EH (cell line): ENCODE measurements at places on chromosomes 12 and 14.

GRCh38 chr12:104816845-104817503, 141.1 kb downstream of the SLC41A2 start:
- no peak for DNase-seq

DNA sequence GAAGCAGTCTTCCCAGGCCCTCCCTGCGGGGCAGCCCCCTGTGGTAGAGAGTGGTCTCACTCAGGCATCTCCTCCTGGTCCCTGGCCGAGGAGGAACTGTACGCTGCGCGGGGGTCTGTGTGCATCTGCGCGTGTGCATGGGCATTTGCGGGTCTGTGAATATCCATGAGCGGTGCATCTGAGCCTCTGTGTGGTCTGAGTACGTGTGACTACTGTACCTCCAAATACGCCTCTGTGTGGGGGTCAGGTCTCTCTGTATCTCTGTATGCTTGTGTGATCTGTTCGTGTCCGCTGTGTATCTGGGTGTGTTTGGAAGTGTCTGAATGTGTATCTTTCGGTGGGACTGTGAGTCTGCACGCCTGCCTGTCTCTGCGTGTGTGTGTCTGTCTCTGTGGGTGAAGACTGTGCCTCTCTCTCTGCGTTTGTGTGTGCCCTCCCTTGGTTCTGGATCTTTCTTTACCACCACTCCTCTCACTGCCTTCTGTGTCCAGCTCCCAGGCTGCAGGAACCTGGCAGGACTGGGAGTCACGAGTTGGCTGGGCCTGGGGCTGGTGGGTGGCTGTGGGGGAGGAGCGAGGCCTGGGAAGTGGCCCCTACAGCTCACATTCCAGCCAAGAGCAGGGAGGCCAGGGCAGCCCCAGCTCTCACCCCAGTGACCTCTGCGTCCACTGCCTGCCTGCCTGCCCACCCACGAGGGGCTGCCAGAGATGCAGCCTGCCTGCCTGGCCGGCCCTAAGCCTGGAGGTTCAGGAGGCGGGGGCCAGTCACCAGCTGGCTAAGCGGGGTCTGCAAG, 1.1 kb upstream of the PGF start:
- DNase-seq, result no peak

- DNase-seq, result no peak
These were observed 21.6 kb downstream of the TRPV4 start for GRCh38 chr12:109811624-109811995.

DNA sequence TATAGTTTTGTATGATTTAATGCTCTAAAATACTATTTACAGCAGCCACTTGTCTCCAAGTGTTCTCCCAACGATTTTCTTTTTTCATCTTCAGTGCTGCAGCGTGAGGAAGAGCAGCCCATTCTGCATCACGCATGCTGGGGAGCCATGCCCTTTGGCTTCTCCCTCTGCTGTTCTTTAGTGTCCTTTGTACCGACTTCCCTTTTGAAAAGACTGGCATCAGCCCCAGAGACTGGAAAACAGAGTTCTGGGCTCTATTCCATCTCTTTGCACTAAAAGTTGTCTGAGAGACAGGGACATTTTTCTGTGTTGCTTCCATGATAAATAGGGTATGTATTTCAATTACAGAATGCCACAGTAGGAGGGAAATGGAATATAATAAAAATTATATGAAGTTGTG, 105.1 kb downstream of the RERG start:
- DNase-seq, result no peak

DNA sequence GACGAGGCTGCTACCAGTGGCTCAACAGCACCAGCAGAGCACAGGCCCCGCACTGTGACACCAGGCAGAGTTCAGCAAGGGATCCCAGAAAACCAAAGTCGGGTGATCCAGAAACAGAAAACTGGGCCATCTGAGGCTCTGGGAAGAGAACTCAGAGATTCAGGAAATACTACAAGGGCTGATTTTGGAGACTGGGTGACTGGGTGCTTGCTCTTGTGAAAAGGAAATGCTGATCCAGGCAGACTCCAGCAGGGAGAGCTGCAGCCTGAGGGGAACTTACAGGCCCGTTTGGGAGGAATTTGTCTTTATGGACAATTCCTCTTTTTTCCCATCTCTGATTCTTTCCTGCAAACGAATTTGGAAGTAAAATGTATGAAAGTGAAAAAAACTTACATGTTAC, 28.2 kb downstream of the FOXN3 start:
- DNase-seq, result peak; percentile 50

DNA sequence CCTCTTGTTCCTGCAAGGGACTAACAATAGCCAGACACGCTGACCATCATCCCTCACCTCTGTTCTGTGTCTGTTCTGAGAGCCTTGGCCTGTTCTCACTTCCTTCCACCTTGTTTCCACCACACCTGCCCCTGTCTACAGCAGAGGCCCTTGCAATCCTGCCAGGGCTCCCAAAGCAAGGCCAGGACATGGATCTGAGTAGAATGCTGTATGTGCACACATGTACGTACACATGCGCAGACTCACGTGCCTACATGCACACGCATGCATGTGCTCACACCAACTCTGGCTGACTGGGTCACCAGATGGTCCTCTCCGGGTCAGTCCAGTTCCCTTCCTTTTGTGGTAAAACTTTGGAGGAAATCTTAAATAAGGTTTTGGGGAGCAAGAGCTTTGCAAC, 133.0 kb upstream of the C14orf180 start:
- DNase-seq, result no peak

GRCh38 chr12:58915634-58916033, 4.7 kb downstream of the LRIG3 start:
- DNase-seq, result peak; percentile 83

GRCh38 chr12:114444422-114445279, 38.7 kb upstream of the TBX5 start:
- no peak for DNase-seq

DNA sequence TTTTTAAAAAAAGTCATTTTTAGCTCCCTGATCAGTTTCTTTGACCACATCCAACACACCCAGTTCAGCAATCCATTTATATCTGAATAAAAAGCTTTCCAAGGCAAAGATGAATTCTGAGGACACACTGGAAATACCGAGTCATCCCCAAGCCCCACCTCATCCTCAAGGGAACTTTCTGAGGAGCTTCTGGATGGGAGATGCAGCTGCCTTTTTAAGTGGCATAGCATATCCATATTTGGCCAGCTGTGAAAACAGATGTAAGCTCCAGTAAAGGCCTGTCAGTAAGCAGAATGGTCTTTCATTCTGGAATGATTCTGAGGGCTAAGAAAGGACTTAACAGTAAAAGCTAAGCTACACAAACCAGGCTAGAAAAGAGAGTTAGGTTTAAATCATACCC, 18.4 kb downstream of the ZFYVE1 start:
- DNase-seq, result peak; percentile 92

GRCh38 chr12:50990791-50991190, 35.4 kb downstream of the SLC11A2 start:
- DNase-seq, result no peak

DNA sequence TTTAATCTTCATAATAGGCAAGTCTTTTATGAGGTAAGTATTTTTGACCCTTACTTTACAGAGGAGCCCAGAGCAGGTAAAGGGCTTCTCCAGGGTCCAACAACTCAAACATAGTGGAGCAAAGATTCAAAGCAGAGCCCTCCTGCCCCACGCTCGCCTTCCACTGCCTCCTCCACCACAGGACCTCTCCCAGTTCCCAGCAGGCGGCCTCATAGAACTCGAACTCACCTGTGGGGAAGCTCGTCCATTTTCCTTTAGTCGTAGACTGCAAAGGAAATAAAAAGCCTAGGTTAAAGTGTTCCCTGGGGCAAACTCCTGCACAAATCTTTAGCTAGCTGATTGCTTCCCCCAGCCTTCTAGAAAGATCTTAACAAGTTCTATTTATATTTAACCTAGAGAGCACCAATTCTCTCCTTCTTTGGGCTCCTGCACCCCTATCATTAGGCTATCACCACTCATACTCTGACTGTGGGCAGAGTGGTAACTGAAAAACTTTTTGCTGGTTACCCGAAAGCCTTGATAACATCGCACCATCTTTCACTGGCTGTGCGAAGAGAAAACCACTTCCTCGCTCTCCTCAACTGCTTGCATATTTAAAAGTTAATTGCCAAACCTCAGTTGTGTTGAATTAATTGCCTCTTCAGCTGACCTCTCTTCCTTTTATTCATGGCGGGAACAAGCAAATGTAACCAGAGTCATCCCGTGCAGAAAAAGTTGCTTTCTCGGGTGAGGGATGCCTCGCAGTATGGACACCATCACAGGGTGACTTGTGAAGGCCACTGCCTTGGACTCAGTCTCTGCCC, 299.6 kb downstream of the DPF3 start:
- DNase-seq, result no peak

GRCh38 chr12:72300728-72301127, 28.6 kb downstream of the TRHDE start:
- DNase-seq, result no peak
